ENCODE measurements at places on chromosomes 13 and 19. TPM values are rescaled to one million over a fixed set of nuclear protein-coding genes. Genes with fewer than 3 reads are reported as not detected.

- no peak for DNase-seq
Observed at GRCh38 chr19:10291554-10292205, 1.9 kb downstream of the ICAM5 start.

DNA sequence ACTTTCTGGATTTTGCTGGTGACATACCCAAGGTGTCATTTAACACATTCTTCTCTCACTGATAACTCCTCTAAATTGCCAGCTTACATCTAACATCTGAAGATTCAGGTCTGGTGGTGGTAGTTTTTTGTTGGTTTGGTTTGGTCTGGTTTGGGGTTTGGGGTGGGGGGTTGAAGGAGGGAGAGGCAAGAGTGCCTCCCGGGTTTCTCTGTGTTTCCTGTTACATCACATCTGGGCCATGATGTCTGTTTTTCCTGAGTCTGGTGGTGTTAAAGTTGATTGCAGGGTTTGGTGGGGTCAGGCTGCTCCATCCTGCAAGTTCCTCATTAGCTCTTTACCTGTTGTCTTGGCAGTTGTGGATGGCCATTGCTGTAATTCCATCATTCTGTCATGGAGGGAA, 155.8 kb upstream of the UBL3 start:
- no peak for DNase-seq

GRCh38 chr19:53865918-53866864, 1.5 kb upstream of the MYADM start:
- peak; percentile 35 for DNase-seq

DNA sequence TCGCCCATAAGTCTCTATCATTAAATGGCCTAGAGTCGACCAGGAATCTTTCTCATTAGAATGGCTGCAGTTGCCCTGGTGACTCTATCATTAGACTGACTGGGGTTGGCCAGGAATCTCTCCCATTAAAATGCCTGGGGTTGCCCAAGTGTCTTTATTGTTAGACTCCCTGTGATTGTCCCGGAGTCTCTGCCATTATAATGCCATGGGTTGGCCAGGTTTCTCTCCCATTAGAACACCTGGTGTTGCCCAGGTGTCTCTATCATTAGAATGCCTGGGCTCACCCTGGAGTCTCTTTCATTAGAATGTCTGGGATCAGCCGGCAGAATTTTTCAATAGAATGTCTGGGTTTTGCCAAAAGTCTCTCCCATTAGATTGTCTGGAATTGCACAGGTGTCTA, 1459.3 kb downstream of the UQCRFS1 start:
- DNase-seq, result no peak

- DNase-seq, result peak; percentile 85
Observed at GRCh38 chr13:95485045-95485517, 67.4 kb upstream of the CLDN10 start.

DNA sequence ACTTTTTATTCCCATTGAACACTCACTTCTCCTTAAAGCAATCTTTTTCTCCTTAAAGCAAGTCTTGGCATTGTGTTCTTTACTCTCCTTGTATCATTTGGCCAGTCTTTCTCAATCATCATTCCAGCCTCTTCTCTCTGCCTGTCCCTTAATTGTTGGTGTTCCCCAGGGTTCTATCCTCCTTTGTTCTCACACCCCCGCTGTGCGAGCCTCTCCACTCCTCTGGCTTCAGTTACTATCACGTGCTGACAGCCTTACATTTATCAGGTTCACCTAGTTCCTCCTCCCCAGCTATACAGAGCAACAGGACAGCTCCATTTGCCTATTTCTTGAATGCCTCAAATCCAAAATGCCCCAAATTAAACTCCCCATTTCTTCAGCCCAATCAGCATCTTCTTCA, 24.6 kb downstream of the CYSLTR2 start:
- no peak for DNase-seq

DNA sequence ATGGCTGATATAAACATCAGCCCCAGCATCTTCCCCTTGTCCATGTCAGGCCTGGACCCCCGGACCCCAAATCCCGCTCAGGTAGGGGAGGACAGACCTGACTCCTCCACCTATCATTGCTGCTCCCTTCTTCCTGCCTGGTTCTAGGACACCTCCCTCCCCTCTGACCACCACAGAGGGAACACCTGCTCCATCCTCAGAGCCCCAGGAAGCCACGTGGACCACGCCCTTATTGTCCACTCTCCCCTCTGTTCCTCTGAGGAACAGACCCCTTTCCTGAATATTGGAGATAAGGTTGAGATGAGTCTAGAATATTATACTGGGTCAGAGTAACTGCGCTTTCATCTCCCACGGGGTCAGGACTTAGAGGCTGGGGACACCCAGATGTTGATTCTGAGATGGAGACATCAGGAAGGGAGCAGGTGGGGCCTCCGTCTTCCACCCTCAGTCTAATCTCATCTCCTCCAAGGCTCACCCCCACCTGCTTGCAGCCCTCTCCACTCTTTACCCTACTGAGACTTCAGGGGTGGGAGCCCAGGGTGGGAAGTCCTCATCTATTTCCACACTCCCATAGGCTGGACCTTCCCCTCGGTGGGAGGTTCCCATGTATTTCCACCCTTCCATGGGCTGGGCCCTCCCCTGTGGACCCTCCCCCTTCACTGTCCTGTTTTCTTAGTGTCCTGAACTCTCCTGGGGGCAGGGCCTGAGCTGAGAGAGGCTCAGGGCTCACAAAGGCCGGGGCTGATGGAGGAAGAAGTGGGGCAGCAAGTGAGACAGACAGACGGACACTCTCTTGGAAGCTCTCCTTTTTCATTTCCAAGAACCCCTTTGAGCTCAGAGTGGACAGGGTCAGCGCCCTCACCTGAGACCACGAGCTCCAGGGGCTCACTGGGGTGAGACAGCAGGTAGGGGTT, 2.7 kb downstream of the LILRA4 start:
- DNase-seq, result no peak

- DNase-seq, result no peak
Observed at GRCh38 chr13:44426461-44426860, 52.8 kb downstream of the SERP2 start.

- DNase-seq, result no peak
Observed at GRCh38 chr13:81295177-81295576, 954.3 kb upstream of the SPRY2 start.

DNA sequence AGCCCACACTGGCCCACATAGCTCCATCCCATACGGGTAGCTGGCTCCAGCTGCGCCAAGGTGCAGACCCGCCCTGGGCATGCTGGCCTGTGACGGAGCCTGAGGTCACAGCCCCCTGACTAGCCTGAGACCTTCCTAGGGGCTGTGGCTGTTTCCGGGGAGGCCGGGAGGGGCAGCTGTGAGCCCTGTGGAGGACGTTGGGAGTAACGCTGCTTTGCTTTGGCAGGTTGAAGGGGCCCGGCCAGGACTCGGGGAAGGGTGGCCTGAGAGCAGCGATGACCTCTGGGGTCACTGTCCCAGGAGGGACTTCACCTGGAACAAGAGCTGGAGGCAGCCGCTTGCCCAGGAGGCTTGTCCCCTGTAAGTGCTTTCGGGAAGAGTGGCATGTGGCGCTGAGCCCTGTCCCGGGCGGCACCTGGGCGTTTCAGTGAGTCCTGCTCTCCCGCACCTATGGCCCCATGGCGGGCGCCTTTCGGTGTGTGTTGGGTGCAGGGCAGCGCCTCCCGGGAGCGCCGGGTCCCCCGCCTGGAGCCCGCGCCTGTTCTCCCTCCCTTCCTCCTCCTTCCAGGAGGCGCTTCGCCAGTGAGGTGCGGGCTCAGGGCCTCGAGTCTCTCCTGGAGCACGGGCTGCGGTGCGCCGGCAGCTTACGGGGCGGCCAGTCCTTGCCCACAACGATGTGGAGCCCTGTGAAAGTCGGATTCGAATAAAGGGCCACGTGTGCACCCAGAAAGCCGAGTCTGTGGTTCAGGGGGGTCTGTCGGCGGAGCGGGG, 1.1 kb upstream of the FAM174C start:
- DNase-seq, result no peak

GRCh38 chr19:31214086-31214485, 135.2 kb downstream of the TSHZ3 start:
- peak; percentile 17 for DNase-seq

DNA sequence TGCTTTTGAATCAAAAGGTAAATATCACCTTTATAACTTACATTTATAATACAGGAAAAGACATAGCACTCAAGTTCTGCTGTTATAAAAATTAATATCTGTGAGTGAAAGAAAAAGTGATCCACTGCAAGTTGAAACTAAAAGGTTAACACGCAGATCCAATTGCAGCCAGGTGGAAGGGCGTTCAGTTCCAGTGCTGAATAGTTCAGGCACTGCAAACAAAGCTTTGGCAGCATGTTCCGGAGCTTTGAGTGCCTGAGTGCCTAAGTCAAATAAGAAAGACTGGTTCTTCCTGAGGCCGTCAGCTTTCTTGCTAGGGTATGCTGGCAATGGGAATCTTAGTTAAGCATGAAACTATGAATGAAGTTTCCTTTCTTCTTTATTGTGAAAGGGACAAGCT, 200.3 kb downstream of the LMO7 start:
- DNase-seq, result no peak

GRCh38 chr19:10773969-10774368, 56.1 kb downstream of the DNM2 start:
- no peak for DNase-seq

- no peak for DNase-seq
Observed at GRCh38 chr13:92172191-92172590, 773.8 kb downstream of the GPC5 start.

- no peak for DNase-seq
Observed at GRCh38 chr19:38606131-38606530, 11.6 kb downstream of the MAP4K1 start.

- no peak for DNase-seq
Observed at GRCh38 chr13:57899096-57899495, 267.6 kb downstream of the PCDH17 start.

- DNase-seq, result no peak
Observed at GRCh38 chr13:50511877-50512341, 331.6 kb downstream of the DLEU7 start.

- DNase-seq, result peak; percentile 17
Observed at GRCh38 chr19:49447485-49448431, 3.9 kb downstream of the PIH1D1 start.

DNA sequence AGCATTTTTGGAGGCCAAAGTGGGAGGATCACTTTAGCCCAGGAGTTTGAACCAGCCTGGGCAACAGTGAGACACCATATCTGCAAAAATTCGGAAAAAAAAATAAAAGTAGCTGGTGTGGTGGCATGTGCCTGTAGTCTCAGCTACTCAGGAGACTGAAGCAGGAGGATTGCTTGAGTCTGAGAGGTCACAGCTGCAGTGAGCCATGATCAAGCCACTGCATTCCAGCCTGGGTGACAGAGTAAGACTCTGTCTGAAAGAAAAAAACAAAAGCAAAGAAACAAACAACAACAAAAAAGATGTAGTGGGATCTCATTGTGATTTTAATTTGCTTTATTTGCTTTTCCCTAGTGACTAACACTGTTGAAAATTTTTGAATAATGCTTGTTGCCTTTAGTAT, 394.7 kb upstream of the KLHL1 start:
- no peak for DNase-seq

DNA sequence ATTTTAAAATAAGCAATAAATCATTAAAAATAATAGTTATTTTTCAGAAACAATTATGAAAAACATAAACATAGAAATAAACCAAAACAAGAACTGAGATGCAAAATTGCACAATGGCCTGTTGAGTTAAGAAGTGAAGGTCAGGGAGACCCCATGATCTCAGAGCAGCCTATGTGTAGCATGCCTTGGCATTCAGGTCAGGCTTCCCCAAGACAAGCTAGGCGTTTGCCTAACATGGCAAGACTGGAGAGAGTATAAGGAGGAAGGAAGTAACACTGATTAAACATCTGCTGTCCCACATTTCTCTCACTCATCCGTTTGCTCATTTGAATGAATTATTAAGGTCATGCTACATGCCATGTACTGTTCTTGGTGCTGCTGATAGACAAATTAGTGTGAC, 291.8 kb downstream of the TSHZ3 start:
- no peak for DNase-seq

GRCh38 chr19:29940971-29941585, 961 bp upstream of the URI1 start:
- no peak for DNase-seq

- peak; percentile 56 for DNase-seq
Observed at GRCh38 chr19:39497996-39498797, 550 bp upstream of the DLL3 start.

DNA sequence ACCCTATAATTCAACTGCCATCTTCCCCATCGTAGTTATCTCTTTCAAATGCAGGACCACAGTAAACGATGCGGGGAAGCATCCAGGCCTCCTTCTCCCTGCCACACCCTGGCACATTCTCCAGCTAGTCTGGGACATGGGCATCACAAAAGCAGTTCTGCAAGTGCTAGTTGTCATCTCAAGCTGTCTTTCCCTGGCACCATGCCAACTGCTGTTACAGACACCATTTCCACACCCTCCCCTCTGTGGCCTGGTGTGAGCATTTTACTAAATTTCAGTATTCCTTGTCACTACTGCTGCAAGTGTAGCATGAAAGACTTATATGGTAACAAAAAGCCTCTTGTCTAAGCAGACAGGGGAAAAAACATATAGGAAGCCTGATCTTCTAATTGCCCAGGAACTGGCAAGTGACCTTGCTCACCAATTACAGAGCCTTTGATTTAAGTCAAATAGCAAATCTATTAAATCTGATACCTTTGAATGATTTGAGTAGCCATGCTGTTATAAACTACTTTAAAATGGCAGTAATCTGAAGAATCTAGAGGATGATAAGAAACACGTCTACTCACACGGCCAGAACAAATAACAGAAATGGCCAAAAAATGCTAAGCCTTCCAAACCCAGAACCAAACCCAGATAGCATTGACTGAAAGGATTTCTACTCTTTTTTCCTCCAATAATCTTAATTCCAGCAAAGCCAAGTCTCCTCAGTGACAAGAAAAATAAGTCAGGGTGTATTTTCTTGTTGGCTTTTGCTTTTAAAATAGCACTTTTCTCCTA, 179.0 kb downstream of the NUFIP1 start:
- DNase-seq, result no peak

DNA sequence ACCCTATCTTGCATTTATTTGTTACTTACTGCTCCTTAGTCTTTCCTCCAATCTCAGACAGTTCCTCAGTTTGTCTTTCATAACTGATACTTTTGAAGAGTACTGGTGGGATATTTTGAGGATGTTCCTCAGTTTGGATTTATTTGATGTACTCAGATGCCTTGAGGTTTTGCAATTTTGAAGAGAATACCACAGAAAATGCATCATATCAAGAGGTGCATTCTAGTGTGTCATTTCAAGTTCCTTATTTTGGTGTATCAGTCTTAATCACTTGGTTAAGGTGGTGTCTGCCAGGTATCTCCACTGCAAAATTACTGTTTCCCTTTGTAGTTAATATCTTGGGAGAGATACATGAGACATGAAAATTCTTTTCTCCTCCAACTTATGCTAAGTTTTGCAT, 75.1 kb downstream of the URI1 start:
- DNase-seq, result no peak

GRCh38 chr19:46892252-46893179, 31.7 kb downstream of the ARHGAP35 start:
- DNase-seq, result no peak

Gene HIF3A
- 8.5 TPM for total RNA-seq

Gene ZNF493
- 8.0 TPM for total RNA-seq

Gene FLT1
- 178 TPM for total RNA-seq

Gene POLR1G
- total RNA-seq, result 19.5 TPM

Gene ZMYM2
- total RNA-seq, result 75.3 TPM

All from endothelial cell of umbilical vein (primary cell).